ENCODE measurements at places on chromosomes 11 and 22. TPM values are rescaled to one million over a fixed set of nuclear protein-coding genes. Genes with fewer than 3 reads are reported as not detected.

The PHOX2A gene
- not detected for total RNA-seq

The GTSE1 gene
- total RNA-seq, result 1.7 TPM

The ELF5 gene
- total RNA-seq, result 0.25 TPM

The CDPF1 gene
- 12.3 TPM for total RNA-seq

The CBX7 gene
- 4.7 TPM for total RNA-seq

The YPEL4 gene
- total RNA-seq, result 3.7 TPM

The FAM111B gene
- total RNA-seq, result 1.7 TPM

The WBP2NL gene
- total RNA-seq, result 3.7 TPM

The IGSF9B gene
- 6.9 TPM for total RNA-seq

The CALCB gene
- not detected for total RNA-seq

The C22orf15 gene
- 0.25 TPM for total RNA-seq

The SPCS2 gene
- 22.9 TPM for total RNA-seq

The MICAL3 gene
- 56.5 TPM for total RNA-seq

The FOLR2 gene
- 3.9 TPM for total RNA-seq

The IGLL1 gene
- total RNA-seq, result not detected

The IFTAP gene
- 36.4 TPM for total RNA-seq

The NLRP14 gene
- 0.49 TPM for total RNA-seq

The PNPLA5 gene
- 0.25 TPM for total RNA-seq

The IFITM1 gene
- 3.9 TPM for total RNA-seq

The CDON gene
- total RNA-seq, result 32.9 TPM

The TESMIN gene
- under 0.01 TPM for total RNA-seq

The NAALAD2 gene
- 6.4 TPM for total RNA-seq

The CHST1 gene
- 12.5 TPM for total RNA-seq

The ANKK1 gene
- not detected for total RNA-seq

The HTR3B gene
- 0.25 TPM for total RNA-seq

The MISFA gene
- 0.74 TPM for total RNA-seq

The MMP12 gene
- not detected for total RNA-seq

The EFCAB6 gene
- total RNA-seq, result 7.6 TPM

The TAF10 gene
- total RNA-seq, result 14.0 TPM

The CD3G gene
- total RNA-seq, result 0.25 TPM

The APOA5 gene
- total RNA-seq, result not detected

The OSM gene
- 0.25 TPM for total RNA-seq

All from temporal lobe (tissue), 4 donors.